ENCODE measurements at places on chromosomes 11 and 22.

DNA sequence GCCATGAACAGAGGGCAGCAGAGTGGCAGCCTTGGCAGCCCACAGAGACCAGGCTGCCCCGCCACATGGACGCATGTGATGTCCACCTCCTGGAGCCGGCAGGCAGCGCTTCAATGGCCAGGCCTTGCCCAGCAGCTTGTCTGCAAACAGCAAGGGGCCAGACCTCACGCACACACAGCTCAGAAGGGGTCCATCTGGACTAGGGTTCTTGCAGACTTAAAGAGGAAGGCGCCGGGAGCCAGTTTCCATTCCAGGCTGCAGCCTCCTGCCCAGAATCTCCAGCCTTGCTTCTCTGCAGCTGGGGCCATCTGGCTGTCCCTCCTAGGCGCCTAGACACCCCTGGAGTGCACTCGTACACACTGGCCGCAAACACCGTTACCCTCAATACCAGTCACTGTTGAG lies 91.9 kb upstream of the TMEM45B start:
- DNase-seq = no peak

DNA sequence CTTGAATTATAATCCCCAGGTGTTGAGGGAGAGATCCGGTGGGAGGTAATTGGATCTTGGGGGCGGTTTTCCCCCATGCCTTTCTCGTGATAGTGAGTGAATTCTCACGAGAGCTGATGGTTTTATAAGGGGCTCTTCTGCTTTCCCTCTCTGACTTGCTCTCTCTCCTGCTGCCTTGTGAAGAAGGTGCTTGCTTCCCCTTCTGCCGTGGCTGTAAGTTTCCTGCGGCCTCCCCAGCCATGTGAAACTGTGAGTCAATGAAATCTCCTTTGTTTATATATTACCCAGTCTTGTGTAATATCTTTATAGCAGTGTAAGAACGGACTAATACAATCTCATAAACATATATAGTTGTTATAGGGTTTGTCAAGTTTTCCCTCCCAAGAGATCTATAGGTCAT lies 32.8 kb downstream of the KCNE3 start:
- no peak for DNase-seq

GRCh38 chr22:37760152-37760551 lies 47.6 kb upstream of the GCAT start:
- no peak for DNase-seq

DNA sequence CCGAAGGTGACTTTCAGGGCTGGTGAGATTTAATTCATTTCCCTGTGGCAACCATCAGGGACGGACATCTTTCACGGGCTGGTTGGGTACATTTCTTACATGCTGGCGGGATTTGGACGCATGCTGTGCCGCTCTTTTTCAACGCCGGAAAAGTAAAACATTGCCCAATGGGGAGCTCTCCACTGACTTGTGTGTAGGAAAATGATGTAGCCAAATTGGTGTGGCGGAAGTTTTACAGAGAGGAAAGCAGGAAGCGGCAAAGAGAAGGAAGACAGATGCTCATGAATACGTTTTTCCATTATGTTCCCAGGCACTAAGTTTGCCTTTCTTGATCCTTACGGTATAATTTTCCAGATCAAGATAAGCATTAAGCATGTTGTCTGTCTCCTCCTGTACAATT lies 375.8 kb downstream of the NTM start:
- DNase-seq = no peak

- no peak for DNase-seq
These were observed 752.7 kb downstream of the METTL15 start for GRCh38 chr11:28860893-28861292.

Measured in CD4-positive, alpha-beta T cell treated with Interleukin-6 for 4 hours (primary cell).